AML-193 (cell line): ENCODE measurements at places on chromosomes 7 and 10.

DNA sequence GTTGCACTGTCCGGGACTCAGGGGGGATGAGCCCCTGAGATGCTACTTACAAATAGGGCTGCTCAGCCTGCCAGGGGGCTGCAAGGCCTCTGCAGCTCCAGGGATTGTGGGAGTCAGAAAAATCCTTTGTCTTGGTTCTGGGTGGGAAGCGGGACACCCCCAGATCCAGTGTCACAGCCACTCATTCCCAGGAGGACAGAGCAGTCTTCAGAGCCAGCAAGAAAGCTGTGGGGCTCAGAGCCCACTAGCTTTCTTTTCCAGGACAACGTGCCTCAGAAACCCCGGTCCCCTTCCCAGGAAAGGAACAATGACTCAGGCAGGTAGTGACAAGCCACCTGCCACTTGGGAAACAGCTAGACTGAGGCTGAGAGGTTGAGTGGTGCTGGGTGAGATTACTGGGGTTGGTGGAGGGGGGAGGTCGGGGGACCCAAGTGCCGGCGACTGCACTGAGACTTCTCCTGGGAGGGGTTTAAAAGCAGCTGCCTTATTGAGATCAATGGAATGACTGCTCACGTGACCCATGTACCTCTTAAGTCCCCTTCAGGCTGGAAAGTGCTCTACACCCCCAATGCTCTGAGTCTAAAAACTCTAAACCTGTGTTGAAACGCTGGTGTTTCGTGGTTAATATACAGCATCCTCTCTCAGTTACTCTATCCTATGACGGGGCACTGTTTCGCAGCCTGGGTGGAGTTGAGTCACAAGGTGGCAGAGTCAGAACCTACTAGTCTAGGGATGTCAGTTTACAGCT is 123.6 kb downstream of the UBE2H start:
- no peak for DNase-seq

GRCh38 chr10:369684-370448 is 234.6 kb downstream of the ZMYND11 start:
- no peak for DNase-seq

DNA sequence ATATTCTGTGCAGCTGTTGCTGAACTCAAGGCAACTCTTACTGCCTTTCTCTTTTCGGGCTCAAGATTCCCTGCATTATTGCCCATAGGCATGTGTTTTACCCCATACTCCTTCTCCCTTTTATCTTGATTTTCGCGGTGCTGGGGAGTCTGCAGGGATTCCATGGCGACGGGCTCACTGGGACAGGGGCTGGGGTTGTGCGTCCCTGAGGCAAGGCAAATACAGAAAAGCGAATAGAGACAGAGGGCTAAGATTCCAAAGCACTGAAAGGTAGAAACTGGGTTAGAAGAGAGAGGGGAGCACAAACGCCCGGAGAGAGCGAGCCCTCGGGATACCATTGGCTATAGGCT is 519 bp upstream of the RPP38 start:
- DNase-seq: no peak

DNA sequence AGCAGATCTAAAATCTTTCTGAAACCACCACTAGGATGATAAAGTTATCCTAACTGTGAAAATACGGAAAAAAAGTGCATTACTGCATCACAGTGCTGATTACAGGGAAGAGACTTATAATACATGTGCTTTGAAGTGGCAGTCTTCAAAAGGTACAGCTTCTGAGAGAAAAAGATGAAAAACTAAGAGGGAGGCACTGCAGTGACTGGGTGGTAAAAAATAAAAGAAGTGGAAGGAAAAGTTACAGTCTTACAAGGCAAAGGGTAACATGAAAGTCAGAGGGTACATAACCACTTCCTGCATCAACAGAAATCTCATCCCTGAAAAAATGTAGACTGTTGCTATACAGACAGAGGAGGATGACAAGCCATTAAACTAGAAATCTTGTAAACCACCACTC is 465.3 kb downstream of the ACTR3B start:
- no peak for DNase-seq

GRCh38 chr10:24963521-24964041 is 11.2 kb upstream of the PRTFDC1 start:
- no peak for DNase-seq

- DNase-seq: no peak
Measured at GRCh38 chr10:86287966-86288579, 78.5 kb downstream of the GRID1 start.

DNA sequence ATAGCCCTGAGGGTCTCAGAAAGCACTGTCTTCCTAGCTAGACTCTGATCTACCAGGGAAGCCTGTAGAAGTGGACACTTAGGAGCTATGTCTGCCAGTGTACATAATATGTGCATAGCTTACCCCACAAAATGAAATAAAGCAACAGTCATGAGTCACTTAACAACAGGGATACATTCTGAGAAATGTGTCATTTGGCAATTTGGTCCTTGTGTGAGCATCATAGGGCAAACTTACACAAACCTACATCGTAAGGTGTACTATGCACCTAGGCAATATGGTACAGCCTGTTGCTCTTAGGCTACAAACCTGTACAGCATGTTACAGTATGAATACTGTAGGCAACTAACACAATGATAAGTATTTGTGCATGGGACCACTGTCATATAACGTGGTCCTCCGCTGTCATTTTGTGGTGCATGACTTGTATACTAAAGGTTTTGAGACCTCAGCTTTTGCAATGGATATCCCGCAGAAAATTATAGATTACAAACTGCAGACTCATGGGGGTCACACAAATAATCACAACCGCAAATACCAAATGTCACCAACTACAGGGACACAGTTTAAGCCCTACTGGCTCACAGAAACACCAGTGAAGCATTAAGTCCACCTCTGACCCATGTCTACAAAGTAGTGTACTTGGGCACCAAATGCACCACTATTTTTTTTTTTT is 1.7 kb downstream of the URGCP start:
- DNase-seq: no peak

DNA sequence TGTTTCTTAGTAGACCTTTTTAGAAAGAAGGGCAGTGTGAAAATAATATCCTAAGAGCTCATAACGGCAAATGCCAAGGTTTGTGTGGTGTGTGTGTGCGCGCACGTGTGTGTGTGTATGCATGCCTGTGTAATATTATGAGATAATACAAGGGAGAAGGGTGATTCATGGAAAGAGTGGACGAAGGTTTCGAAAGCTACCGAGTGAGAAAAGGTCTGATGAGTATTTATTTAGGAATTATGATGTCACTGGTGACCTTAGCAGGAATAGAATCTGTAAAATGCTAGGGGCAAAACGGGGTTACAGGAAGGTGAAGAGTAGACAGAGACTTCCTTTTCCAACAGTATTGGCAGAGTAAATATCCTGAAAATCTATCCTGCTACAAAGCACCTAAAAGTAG is 107.3 kb downstream of the AHR start:
- no peak for DNase-seq

DNA sequence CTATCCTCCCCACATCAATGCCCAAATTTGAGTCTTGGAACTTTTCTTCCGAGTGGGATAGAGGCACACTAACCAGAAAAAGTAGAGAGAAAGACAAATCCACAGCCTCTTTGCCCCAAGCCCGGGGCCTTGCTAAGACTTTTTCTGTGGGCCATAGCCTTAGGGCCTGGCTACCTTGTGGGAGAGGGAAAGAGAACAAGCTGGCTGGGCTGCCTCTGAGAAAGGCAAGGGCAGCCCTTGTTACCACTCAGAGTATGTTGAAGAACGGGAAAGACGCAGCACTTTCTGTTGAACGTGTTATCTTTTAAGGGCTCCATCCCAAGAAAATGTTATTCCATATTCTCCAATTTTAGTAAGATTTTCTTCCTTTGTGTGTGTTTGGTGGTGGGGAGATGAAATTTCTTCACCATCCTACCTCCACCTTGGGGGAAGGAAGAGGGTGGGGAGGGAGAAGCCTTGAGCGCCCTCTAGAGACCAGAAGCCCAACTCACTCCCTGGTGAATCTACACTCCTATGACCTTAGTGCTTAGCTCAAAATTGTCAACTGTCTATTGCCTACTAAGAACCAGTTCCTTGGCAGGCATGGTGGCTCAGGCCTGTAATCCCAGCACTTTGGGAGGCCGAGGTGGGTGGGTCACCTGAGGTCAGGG is 3.9 kb upstream of the NRF1 start:
- DNase-seq: peak; percentile 67

GRCh38 chr7:54392935-54393334 is 149.2 kb upstream of the VSTM2A start:
- no peak for DNase-seq

- no peak for DNase-seq
Measured at GRCh38 chr10:65518379-65518778, 1407.5 kb upstream of the LRRTM3 start.

GRCh38 chr7:155637155-155637554 is 7.3 kb upstream of the RBM33 start:
- no peak for DNase-seq

DNA sequence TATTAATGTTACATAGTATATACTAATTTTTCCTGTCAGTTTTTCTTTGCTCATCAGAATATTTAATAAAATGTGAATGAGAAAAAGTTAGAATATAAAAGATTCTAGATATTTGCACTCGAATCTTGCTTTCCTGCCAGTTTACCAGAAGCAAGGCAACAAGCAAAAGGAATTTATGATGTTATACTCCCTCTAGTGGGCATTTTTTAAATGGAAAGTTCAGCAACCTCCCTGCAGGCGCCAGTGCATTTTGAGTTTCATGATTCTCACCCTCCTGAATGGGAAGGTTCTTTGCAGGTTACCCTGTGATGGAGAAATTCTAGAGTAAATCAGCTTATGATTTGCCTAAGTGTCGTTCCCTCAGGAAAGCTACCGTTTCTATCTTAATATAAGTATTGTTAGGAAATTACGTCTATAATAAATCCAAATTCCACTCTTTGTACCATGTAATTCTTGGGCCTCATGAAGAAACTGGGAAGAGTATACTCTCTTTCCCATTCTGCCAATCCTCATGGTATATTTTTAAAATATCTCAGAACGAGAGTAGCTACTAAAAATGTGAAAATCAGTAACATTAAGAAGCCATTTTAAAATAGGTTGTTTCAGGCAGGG is 350.0 kb downstream of the CRPPA start:
- DNase-seq: peak; percentile 47

GRCh38 chr10:121734589-121735045 is 136.4 kb upstream of the FGFR2 start:
- no peak for DNase-seq

DNA sequence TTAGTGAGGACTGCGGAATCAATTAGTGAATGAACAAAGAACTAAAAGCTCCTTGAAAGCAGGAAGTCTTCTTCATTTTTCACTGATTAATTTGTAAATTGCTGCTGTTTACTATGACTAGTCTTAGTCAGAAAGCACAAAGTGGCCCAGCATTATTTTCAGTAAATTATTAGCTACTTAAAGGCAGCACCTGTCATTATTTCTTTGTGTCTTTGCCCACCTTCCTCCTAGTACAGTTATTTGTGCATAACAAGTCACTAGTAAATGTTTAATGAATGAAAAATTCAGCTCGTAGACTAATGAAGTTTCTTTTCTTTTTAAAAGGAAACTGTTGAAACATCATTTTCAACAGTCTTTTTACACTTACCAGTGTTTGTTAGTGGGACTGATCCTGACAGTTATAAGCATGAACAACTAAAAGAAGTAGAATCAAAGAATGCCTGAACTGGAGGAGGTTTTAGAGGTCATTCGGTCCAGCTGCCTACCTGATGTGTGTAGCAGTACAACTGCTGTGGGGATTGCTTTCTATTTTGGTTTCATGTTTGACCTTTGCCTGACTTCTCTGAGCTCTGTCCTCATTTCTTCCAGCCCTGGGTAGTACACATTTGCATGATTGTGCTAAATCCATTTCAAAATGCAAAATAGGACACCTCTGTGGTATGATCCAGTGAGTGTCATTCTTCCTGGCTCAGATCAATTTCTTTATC is 140.0 kb upstream of the PHYHIPL start:
- no peak for DNase-seq

DNA sequence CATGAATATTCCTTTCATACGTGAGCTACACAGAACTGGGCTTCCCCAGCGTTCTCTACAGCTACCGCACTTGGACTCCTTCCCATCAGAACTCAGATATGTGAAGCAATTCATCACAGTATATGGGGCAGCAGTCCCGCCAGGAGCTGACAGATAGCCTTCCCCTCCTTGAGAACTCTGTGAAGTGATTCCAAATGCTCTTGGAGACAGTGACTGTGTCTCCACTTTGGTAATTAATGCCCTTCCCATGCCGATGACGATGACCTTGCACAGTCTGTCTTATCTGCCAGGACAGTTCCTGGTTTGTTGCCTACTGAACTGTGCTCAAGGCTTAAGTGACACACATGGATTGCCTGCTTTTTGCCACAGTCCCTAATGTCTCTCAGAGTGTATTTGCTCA is 75.0 kb upstream of the AFAP1L2 start:
- no peak for DNase-seq

DNA sequence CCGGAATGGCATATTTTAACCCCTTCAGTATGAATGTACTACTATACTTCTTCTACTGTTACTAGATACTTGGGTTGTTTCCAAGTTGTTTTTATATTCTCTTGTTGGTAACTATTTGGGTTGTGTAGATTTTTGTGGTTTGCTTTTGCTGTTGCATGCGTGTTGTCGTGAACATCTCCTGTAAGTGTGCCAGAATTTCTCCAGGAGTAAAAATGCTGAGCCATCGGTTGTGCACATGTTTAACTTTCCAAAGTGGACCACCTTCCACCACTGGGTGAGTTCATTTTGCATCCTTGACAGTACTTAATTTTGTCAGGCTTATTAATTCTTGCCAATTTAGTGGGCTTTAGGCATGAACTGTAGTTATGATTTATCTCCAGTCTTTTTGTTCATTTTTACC is 47.9 kb downstream of the CSGALNACT2 start:
- DNase-seq: no peak

DNA sequence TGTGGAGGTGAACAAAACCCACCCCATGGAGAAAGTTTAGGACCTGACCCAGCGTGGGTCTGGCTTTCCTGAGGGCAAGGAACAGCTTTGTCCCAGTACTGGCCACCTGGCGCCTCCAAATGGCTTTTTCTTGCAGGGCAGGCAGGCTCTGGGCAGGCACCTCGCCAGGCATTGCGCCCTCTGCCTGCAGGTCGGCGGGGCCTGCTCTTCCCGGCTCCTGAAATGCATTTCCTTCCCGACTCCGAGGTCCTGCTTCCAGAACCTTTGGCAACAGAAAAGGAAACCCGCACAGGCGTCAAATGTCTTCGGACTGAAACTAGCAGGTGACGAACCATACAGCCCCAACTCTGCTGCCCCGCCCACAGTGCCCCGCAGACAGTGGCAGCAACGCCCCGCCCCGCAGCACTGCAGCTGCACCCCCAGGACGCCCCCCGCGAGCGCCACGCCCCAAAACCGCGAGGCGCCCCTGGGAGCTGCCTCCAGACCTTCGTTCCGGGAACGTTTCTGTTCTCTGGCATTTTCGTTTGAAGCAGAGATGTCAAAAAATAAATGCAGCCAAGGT is 65.5 kb downstream of the C10orf143 start:
- peak; percentile 13 for DNase-seq

- no peak for DNase-seq
Measured at GRCh38 chr10:71081912-71082311, 130.5 kb upstream of the UNC5B start.
